Airway epithelial cell (primary cell): ENCODE measurements at places on chromosomes 5 and 9. TPM values are rescaled to one million over a fixed set of nuclear protein-coding genes. Genes with fewer than 3 reads are reported as not detected.

Gene F2RL2
- 0.05 TPM in 1 of 2 replicates, not detected in the other for total RNA-seq

Gene CD180
- not detected in 2 replicates for total RNA-seq

Gene GGTA1
- total RNA-seq, result 0.14 TPM in 1 of 2 replicates, not detected in the other

Gene IFNA21
- not detected in 2 replicates for total RNA-seq

Gene SLC36A3
- not detected in 2 replicates for total RNA-seq

Gene ORM2
- not detected in 2 replicates for total RNA-seq

Gene ELAVL2
- 3.2 and 4.3 TPM in 2 replicates for total RNA-seq

Gene SCGB3A2
- not detected in 2 replicates for total RNA-seq

Gene PGM5
- total RNA-seq, result 0.05 TPM in 1 of 2 replicates, not detected in the other

Gene LECT2
- total RNA-seq, result not detected in 2 replicates

Gene C9
- total RNA-seq, result not detected in 2 replicates

Gene DNLZ
- total RNA-seq, result 47.7 and 54.0 TPM in 2 replicates

Gene PCDHGB6
- 1.1 and 1.5 TPM in 2 replicates for total RNA-seq

Gene C9orf85
- total RNA-seq, result 11.7 and 12.9 TPM in 2 replicates

Gene KCNN2
- total RNA-seq, result not detected in 2 replicates

Gene TAF11L9
- not detected in 2 replicates for total RNA-seq

Gene FAM151B
- total RNA-seq, result 0.35 and 2.5 TPM in 2 replicates

Gene GARIN3
- not detected in 2 replicates for total RNA-seq

Gene PAIP1
- total RNA-seq, result 60.8 and 67.9 TPM in 2 replicates

Gene DENND1A
- 9.5 and 12.9 TPM in 2 replicates for total RNA-seq

Gene NXNL2
- total RNA-seq, result 0.23 TPM in 1 of 2 replicates, not detected in the other

Gene MEIKIN
- not detected in 2 replicates for total RNA-seq

Gene RMND5B
- 20.9 and 21.9 TPM in 2 replicates for total RNA-seq

Gene FUT7
- total RNA-seq, result not detected in 2 replicates

Gene CDKN2B-AS1
- total RNA-seq, result 0.56 and 0.65 TPM in 2 replicates

Gene BARHL1
- not detected in 2 replicates for total RNA-seq

Gene CACNA1B
- total RNA-seq, result under 0.01 TPM in 2 replicates

Gene CCL27
- 0.28 TPM in 1 of 2 replicates, not detected in the other for total RNA-seq
